ENCODE measurements at places on chromosomes 2 and 18. TPM values are rescaled to one million over a fixed set of nuclear protein-coding genes. Genes with fewer than 3 reads are reported as not detected.

The MALL gene
- total RNA-seq: 35.7 TPM

DNA sequence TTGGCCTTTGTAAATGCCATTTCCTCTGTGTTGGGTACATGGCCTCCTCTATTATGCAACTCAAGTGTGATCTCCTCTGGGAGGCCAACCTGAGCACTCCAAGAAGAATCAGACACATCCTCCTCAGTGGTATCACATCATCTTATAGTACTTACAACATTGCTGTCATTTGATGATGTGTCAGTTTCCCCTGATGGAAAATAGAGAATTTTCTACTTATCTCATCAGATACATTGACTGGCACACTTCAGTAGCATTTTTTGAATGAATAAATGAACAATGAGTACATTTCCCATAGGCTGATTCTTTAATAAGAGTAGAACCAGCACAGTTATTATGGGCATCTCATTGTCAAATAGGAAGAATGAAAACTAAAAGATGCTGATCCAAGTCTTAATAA lies 86.6 kb upstream of the NXPH2 start:
- DNase-seq: no peak

The SH2D6 gene
- total RNA-seq: not detected

The BOLL gene
- not detected for total RNA-seq

The RAX gene
- total RNA-seq: not detected

The COBLL1 gene
- 28.8 TPM for total RNA-seq
